Fibroblast of lung (primary cell): ENCODE measurements at places on chromosomes 7 and 10. TPM values are rescaled to one million over a fixed set of nuclear protein-coding genes. Genes with fewer than 3 reads are reported as not detected.

Gene SLC18A2
- total RNA-seq: under 0.01 TPM in 1 of 2 replicates, not detected in the other

Gene PCLO
- 0.17 TPM in 1 of 2 replicates, not detected in the other for total RNA-seq

Gene RBM28
- total RNA-seq: 9.5 and 11.2 TPM in 2 replicates

Gene PSAP
- total RNA-seq: 1,180 and 1,808 TPM in 2 replicates

Gene NKX2-3
- total RNA-seq: not detected in 2 replicates

Gene VGF
- total RNA-seq: 0.26 and 0.66 TPM in 2 replicates

Gene ACSM6
- total RNA-seq: not detected in 2 replicates

Gene DLG5
- total RNA-seq: 40.1 and 40.8 TPM in 2 replicates

Gene SFTPA1
- total RNA-seq: not detected in 2 replicates

Gene GIMAP8
- total RNA-seq: under 0.01 TPM in 2 replicates

Gene SORCS3
- total RNA-seq: not detected in 2 replicates

Gene CFAP70
- total RNA-seq: 1.0 and 1.3 TPM in 2 replicates

Gene PPP1R17
- total RNA-seq: not detected in 2 replicates

Gene NPFFR1
- under 0.01 TPM in 1 of 2 replicates, not detected in the other for total RNA-seq

Gene SMKR1
- total RNA-seq: 0.51 and 3.5 TPM in 2 replicates
